ENCODE measurements at places on chromosomes 7 and 10.

- no peak for DNase-seq
Observed at GRCh38 chr10:89502549-89502948, 32.8 kb downstream of the SLC16A12 start.

DNA sequence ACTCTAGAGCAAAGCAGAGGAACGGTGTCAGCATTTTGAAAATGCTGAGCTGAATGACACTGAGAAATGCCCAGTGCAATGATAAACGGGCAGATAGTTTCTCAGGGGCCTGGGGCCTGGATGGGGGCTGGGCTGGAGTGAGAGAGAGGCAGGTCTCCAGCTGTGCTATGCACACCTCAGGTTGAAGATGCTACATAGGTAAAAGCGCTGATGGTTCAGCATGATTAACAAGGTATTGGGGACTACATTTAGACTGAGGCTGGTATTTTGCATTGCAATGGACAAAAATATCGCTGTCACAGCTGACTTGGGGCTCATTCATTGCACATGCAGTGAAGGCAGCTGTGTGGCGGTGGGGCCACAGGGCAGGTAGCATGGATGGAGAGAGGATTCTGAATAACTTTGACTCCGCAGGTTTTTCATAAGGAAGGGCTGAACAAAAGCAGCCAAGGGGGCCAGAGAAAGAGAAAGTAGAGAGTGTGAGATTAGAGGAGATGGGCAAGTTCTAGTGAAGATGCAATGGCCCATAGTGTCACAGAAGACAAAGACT lies 290.8 kb upstream of the ZNF32 start:
- DNase-seq, result no peak

- DNase-seq, result no peak
Observed at GRCh38 chr10:129184196-129184595, 282.8 kb upstream of the MGMT start.

- DNase-seq, result no peak
Observed at GRCh38 chr10:1155791-1156615, 99.8 kb downstream of the WDR37 start.

DNA sequence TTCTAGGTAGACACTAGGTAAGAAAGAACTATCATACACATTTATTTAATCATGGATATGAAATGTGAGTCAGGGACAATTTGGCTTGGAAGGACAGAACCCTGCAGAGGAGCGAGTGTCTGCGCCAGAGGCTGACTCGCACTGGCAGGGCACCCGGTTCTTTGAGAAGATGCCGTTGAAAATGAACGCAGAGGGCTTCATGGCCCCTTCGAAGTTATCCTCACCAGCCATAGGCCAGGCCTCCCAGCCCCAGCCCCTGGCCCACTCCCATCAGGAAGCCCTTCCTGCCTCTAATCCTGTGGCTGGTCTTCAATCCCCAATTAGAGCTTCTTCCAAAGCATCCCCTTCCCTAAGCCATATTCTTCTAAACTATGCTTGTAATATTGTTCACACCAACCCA lies 239.8 kb downstream of the TCERG1L start:
- DNase-seq, result no peak

DNA sequence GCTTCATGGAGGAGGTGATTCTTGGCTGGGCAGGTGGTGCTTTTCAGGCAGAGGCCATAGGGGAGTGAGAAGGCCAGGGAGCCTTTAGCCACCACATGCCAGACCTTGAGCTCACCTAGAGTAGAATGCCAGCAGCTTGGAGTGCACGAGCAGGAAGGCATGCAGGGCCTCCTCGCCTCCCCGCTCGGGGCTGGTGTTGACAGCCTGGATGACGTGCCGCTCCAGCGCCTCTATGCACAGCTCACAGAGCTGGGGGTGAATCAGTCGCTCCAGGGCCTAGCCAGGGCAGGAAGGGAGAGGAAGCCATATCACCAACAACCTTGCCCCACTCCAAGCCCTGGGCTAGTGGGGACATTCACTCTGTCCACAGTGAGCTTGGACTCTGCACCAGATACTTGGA lies 15.7 kb downstream of the HPS1 start:
- DNase-seq, result no peak

DNA sequence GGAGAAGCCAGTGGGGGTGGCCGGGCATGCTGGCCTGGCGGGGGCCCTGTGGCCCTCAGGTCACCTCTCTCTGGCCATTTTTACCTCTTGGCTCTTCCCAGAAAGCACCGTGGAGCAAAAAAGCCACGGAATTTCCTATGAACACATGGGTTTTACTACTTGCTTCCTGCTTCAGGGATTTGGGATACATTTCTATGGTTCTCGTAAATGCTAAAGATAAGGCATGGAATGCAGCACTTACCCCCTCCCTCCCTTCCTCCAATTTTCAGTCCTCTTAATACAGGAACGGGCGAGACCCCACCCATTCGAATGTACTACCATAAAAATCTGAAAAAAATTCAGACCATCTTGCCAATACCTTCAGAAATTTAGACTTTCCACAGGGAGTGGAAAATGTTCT lies 279.7 kb downstream of the ARHGAP12 start:
- DNase-seq, result no peak

DNA sequence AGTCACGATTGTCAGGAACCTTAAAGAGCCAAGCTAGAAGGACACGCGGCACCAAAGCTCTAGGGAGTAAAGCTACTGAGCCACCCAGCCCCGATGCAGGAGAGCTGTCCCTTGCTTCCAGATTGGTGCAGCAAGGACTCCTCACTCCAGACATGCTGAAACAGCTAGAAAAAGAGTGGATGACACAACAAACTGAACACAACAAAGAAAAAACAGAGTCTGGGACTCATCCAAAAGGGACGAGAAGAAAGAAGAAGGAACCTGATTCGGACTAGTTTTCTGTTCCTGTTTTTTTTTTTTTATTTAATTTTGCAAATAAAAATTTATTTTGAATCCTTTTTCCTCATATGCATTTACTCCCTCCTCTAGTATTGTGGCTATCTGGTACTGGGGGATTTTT lies 11.4 kb upstream of the HKDC1 start:
- DNase-seq, result no peak

- DNase-seq, result no peak
Observed at GRCh38 chr7:151661587-151661986, 141.9 kb upstream of the RHEB start.

GRCh38 chr10:97718659-97719142 lies 5.2 kb downstream of the MARVELD1 start:
- DNase-seq, result no peak
